ENCODE measurements at places on chromosomes 6 and 20. TPM values are rescaled to one million over a fixed set of nuclear protein-coding genes. Genes with fewer than 3 reads are reported as not detected.

Gene TRIM38
- 7.1 TPM for total RNA-seq

Gene LY6G5C
- total RNA-seq = 0.97 TPM

Gene CST2
- total RNA-seq = not detected

Gene ADGRB3
- total RNA-seq = 1.1 TPM

Gene ZNF311
- total RNA-seq = 1.2 TPM

Gene TNF
- total RNA-seq = not detected

Gene DEFB118
- not detected for total RNA-seq

Gene ULBP2
- 11.6 TPM for total RNA-seq

Gene CEP250
- 15.3 TPM for total RNA-seq

Gene SMOC2
- 0.66 TPM for total RNA-seq

Gene TOX2
- total RNA-seq = 0.12 TPM

Gene BPI
- 0.10 TPM for total RNA-seq

Gene TMEM14A
- total RNA-seq = 148 TPM

Gene C20orf96
- 1.6 TPM for total RNA-seq

Gene UNC5CL
- 0.25 TPM for total RNA-seq

Gene PRPH2
- total RNA-seq = not detected

Gene LY6G6F
- not detected for total RNA-seq

Gene MYMX
- total RNA-seq = not detected

Gene SOBP
- 2.9 TPM for total RNA-seq

Gene SLC13A3
- not detected for total RNA-seq

Gene IL17A
- total RNA-seq = not detected

Gene HLA-DQB2
- not detected for total RNA-seq

Gene KIFC1
- total RNA-seq = 52.4 TPM

Gene HCK
- total RNA-seq = not detected

Gene PGM3
- 19.9 TPM for total RNA-seq

Gene RAET1L
- not detected for total RNA-seq

Gene SLX4IP
- total RNA-seq = 4.7 TPM

Gene RIPOR3
- 0.14 TPM for total RNA-seq

Gene CLPSL2
- total RNA-seq = not detected

Gene STAU1
- total RNA-seq = 47.4 TPM

Gene UNC93A
- not detected for total RNA-seq

Gene BIRC7
- total RNA-seq = 0.14 TPM

Gene MICB
- 14.5 TPM for total RNA-seq

Gene C6orf118
- total RNA-seq = not detected

Gene DEFB132
- not detected for total RNA-seq

Gene LAMP5
- total RNA-seq = not detected

Gene CTCFL
- total RNA-seq = not detected

Gene FAM83C
- not detected for total RNA-seq

Gene SLC17A3
- total RNA-seq = not detected

Gene RPS6KA2
- 4.6 TPM for total RNA-seq

Gene PERP
- total RNA-seq = 47.8 TPM

Gene GATA5
- 0.41 TPM for total RNA-seq

Gene EFCAB8
- not detected for total RNA-seq

Gene C6orf52
- not detected for total RNA-seq

Gene MROH8
- 0.72 TPM for total RNA-seq

Gene WFDC12
- not detected for total RNA-seq

Gene TBC1D7
- total RNA-seq = 31.9 TPM

Gene CPXM1
- total RNA-seq = not detected

Gene OLIG3
- total RNA-seq = not detected

Gene CALHM5
- 8.7 TPM for total RNA-seq

Gene NOX3
- total RNA-seq = not detected

Gene TCF21
- not detected for total RNA-seq

Measured in H4 (cell line).